H4 (cell line): ENCODE measurements at places on chromosomes 6 and 20. TPM values are rescaled to one million over a fixed set of nuclear protein-coding genes. Genes with fewer than 3 reads are reported as not detected.
A peak's percentile ranks its signal among the peaks of the same experiment; 100 is the strongest.

DNA sequence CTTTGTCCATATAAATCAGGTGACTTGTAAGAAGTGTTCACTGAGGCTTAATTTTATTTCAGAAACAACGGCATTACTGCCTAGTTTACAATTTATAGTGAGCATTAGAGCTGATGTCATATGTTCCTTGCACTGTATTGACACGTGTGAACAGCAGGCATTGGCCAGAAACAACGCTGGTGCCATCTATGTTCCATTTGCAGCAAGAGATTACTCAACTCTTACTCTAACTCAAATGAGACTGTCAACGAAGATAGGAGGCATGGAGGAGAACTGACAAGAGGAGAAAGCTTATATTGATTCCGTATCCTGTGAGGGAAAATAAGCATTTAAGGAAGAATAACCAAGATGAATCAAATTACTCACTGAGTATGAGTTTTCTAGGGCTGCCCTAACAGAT lies 48.4 kb downstream of the MTFR2 start:
- no peak for DNase-seq

- no peak for DNase-seq
Observed at GRCh38 chr20:49976542-49976941, 6.2 kb upstream of the SNAI1 start.

The BPI gene
- 0.10 TPM in 1 of 2 replicates, not detected in the other for total RNA-seq

The CABLES2 gene
- 2.4 and 4.8 TPM in 2 replicates for total RNA-seq

DNA sequence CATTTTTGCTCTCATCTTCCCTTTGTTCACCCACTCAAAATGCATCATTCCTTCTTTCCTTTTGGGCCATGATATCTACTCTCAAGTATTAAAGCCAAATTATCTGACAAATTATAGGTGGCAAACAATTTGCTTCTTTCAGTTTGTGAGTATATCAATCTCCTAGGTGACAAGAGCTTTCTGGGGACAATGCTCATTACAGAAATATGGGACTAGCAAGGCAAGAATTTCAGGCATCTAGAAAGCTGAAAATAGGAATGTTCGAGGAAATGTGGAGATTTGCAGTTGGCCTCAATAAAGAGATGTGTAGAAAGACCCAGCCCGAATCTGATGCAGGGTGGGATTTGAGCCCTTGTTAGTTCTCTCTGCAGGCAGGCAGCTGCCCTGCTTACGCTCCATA lies 71.8 kb downstream of the ALDH8A1 start:
- DNase-seq, result no peak

The ITPR3 gene
- 6.6 and 9.8 TPM in 2 replicates for total RNA-seq

The CST3 gene
- total RNA-seq, result 131 and 132 TPM in 2 replicates

DNA sequence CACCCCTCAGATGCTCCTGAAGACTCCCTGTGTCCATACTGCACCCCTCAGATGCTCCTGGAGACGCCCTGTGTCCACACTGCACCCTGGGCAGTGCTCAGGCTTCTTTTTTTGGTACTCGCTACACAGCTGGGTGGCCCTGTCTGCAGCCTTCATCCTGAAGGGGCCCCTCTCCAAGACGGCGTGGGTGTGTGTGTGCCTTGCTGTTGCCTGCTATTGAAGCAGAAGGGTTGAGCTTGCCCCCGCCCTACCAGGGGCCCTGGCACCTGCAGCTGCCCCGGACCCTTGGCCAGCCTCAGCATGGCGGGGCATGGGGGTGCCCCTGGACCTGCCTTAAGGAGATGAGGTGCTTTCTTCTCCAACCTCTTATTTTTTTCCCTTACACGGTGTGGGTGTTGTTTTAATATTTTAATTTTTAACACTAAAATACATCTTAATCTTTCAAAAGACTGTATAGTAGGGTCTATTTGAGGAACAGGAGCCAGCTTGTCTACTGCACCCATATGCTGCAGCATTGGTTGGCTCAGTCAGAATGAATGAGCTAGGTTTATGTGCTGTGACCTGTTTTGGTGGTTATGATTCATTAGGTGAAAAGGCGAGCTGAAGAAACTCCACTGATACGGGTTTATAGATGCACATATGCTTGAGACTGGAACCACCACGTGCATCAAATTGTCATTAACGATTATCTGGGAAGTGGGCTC lies 135.9 kb downstream of the AGPAT4 start:
- no peak for DNase-seq

DNA sequence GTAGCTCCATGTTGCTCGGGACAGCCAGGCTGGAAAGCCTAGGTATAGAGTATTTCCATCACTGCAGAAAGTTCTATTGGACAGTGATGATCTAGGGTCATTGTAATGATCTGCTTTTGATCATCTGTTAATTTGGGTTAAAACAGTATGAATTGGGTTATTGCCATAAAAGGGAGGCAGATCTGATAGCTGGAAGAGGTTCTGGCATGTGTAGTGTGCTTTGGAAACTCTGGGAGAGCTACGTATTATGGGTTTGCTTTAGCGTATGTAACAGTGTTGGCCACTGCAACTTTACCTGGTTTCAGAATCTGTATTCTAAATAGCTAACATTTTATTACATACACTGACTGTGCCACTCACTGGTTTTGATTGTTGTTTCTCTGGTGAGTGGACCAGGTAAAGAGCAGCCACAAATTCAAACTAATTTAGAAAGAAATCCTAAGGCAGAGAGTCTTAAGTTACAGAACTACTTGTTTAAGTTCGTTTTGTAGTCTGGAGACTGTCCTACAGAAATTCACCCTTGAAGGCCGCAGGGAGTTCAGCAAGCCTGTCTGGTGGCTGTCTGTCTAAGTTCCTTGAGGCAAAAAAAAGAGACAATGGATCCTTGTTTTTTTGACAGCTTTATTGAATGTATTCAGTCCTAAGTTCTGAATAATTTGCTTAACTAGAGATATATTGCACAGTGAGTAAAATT lies 300.3 kb downstream of the PRL start:
- no peak for DNase-seq

DNA sequence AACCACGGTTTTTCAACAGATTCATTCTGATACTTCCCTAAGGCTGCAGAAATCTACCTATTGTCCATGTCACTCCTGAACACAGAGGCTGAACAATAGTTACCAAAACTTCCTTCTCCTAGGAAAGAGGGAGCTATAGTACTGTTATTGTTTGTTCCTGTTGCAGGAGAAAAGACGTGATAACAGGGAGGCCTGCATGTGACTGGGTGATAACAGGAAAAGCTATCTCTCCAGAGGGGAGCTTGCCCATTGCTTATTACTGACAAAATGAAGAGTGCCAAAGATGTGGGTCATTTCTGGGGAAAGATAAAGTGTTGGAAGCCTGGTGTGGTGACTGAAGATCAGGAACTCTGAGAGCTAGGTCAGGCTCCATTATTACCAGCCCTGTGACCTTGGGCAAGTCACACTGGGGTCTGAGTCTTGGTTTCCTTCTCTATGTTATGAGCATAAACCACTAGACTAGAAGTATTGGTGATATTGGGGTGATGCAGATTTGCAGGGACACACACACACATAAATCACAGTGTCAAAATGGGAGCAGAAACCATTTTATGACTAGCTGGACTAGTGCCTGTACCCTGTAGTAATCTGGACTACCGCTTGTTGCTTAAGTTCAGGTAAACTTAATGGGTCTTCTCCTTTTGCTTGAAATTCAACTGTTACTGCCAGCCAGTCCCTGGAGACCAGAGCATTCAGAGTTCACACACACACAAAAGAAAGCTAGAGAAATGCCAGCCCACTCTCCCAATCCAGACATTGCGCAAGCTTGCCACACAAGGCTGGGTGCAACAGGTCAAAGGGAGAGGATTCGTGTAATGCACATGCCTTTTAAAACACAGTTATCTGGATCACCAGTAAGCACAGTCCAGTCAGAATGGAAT lies 136.0 kb upstream of the CNR1 start:
- no peak for DNase-seq

DNA sequence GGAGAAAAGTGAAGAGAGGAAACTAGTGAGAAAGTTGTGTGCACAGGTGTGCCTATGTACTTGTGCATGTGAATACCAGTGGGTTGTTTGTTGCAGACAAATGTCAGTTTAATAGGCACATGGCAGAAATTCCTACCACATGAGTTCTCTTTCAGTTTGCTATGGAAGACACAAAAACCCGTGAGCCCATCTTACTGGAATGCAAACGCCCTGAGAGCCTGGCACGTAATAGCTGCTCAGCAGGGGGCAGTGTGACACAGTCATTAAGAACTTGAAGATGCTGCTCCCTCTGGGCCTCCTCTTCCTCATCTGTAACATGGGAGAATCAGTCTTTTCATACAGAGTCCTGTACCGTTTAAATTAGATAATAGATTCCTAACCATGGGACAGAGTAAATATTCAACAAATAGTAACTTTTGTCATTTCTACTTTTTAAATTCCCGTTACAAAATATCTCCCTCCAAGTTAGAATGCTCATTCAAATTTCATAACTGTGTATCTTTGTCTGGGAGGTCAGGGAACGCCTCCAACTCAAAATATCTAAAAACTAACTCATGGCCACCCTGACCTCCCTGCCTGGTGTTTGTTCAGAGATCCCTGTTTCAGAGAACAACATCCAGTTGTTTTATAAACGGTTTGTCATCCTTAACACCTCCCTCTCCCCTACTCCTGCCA lies 802.9 kb downstream of the MAFB start:
- peak; percentile 3 for DNase-seq
